ENCODE measurements at places on chromosomes 11 and 22.
A peak's percentile ranks its signal among the peaks of the same experiment; 100 is the strongest.

DNA sequence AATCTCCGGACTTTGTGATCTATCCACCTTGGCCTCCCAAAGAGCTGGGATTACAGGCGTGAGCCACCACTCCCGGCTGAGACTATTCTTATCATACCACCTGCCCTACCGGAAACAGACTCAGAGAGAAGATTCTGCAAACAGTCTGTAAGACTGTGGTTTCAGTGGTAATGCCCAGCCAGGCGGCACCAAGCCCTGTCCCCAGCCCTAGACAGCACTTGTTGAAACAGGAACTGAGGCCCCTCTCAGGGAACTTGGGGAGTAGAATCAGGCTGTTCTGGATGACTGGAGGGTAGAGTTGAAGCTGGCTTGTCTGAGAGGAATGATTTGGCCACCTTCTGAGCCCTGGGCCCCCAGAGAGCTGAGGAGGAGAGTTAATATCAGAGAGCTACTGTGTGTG lies 1.3 kb upstream of the INSC start:
- DNase-seq = peak; percentile 90

GRCh38 chr11:109772892-109773291 lies 320.3 kb upstream of the ZC3H12C start:
- DNase-seq = no peak

DNA sequence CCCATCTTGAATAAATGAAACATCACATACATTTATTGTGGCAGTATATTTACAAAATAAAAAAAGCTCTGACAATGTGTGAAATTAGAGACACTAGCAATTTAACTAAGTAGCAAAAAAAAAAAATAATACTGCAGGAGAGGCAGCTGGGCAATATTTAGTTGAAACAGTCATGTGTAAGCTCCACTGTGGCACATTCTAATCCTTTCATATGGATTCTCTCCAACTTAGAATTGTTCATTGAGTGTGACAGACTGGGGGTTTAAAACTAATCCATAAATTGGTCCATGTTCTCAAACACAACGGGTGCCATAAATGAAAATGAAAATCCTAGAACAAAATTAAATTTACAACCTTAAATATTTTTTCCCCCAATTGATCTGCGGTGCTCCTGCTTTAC lies 302.1 kb downstream of the CADM1 start:
- DNase-seq = no peak

GRCh38 chr11:10366568-10367331 lies 61.9 kb downstream of the ADM start:
- peak; percentile 94 for DNase-seq

GRCh38 chr22:36756746-36757655 lies 18.9 kb downstream of the IFT27 start:
- no peak for DNase-seq

DNA sequence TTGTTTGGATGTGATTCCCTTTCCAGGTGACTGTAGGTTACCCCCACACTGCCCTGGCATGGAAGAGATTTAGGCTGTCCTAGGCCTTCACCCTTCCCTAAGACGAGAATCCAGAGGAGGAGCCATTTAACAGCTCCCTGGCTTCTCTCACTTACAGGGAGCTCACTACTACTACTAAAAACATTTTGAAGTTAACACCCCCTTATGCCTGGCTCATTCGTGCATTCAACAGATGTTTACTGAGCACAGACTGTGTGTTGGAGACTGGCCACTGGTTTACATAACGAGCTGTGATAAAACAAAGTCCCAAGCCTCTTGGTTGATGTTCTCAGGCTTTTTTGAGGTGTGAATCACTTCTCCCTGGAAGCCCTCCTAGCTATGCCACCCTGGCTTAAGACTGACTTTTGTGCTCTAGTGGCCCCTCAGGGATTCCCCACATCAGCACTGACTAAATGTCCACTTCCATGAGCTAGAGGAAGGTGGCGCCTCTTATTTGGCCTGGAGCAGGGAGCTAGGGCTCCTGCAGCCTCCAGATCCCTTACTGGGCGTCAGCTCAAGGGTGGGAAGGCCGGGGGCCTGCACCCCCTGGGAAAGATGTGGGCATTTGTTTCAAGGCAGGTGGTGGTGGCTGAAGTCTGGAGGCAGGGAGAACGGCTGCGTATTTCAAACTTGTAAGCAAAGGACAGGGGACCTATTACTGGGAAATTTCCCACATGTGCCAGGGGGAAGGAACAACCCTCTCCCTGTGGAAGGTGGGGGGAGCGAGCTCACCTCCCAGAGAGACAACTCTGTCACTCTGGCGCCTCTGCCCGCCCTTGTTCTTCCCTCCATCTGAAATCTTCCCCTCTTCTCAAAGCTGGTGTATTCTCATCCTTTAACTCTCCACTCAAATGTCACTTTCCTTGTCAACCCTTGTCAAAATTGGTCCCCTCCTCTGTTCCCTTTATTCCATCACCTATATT lies 19.4 kb upstream of the MALAT1 start:
- DNase-seq = no peak

DNA sequence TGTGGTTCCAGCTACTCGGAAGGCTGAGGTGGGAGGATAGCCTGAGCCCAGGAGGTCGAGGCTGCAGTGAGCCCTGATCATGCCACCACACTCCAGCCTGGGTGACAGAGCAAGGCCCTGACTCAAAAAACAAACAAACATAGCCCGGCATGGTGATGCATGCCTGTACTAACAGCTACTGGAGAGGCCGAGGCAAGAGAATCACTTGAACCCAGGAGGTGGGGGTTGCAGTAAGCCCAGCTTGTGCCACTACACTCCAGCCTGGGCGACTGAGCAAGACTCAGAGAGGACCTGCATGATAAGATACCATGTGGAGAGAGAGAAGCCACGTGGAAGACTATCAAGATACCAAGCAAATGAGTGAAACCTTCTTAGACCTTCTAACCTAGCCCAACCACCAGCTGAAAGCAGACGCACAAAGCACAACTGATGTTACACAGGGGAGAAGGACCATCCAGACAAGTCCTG lies 36.1 kb downstream of the AMBRA1 start:
- no peak for DNase-seq

DNA sequence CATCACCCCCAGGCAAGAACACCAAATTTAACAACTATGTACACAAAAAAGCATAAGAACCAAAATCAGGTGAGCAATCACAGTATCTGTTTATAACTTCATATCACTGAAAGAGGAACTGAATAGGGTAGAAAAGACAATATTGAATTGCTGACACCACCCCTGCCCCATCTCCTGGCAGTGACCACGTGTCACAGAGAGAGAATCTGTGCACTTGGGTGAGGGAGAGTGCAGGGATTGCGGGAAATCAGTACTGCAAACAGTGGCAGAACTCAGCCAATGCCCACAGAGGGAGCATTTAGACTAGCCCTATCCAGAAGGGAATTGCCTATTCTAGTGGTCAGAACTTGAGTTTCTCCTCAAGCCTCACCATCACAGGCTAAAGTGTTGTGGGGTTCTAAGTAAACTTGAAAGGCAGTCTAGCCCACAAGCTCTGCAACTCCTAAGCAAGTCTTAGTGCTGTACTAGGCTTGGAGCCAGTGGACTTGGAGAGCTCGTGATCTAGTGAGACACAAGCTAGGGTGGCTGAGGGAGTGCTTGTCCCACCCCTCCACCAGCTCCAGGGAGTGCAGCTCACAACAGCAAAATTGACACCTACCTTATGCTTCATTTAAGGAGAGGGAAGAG lies 82.8 kb upstream of the PTH start:
- no peak for DNase-seq

DNA sequence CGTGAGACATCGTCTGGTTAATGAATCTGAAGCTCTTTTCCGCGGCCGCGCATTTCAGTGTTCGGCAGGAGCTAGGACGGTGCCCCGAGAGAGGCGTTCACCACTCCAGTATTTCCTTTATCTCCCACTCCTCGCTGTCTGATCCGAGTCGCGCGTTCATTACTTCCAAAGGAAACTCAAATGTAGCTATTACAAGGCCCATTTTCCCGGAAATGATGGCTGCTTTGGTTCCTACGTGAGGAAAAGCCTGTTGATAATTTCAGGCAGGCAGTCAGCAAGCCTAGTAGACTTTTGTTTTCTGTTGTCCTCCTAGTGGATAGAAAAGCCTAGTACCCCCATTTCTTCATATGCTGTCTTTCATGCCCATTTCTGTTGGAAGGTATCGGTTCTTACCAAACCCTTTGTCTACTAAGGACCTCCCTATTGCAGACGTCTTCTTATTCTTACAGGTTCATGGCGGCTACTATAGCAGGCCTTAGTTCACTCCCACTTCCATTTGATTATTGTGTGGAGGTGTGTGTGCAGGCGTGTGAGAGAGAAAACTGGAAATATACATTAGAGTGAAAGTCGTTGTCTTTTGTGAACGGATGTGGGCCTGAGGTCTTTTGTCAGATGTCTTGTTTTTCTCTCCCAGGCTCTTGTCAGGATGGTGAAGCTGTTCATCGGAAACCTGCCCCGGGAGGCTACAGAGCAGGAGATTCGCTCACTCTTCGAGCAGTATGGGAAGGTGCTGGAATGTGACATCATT lies 737 bp downstream of the RBM4 start:
- DNase-seq = peak; percentile 18

DNA sequence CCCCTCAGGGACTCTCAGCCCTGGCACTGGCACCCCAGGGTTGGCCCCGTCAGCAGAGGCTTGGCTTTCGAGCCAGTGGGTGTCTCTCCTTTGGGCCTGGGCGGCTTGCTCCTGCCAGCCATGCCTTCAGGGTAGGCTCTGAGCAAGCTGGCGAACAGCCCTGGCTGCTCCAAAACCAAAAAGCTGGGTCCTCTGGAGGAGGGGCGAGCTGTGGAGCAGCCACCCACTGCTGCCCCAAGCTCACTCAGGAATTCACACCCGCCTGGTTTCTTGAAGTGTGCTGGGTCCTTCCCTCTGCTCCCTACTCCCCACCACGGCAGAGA lies 6.2 kb downstream of the YDJC start:
- DNase-seq = no peak

DNA sequence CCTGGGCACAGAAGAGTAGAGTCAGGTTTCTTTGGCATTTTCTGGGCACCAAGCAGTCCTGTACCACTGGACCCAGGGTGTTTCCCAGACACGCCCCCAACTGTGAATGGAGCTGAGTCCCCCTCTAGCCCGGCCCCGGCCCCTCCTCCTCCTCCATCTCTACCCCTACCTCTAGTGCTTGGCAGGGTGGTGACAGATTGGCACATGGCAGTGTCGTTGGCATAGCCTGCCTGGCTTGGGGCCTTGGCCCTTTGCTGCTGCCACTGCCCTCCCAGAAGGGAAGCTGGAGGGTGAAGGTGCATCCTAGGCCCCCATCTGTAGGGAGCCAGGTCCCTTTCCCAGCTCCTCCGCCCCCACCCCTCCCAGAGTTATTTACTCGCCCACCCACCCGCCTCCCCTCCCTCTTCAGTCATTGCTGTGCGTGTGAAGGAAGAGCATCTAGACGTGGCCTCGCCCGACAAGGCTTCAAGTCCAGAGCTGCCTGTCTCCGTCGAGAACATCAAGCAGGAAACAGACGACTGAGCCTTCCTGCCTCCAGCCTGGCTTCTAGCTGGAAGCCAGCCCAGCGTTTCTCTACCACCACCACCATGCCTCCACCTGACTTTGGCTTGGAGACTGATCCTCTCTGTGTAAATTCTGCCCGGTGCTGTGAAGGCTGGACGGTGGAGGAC lies 10.9 kb downstream of the CHADL start:
- DNase-seq = peak; percentile 39

- no peak for DNase-seq
Observed at GRCh38 chr22:35928285-35928798, 100.3 kb downstream of the RBFOX2 start.

DNA sequence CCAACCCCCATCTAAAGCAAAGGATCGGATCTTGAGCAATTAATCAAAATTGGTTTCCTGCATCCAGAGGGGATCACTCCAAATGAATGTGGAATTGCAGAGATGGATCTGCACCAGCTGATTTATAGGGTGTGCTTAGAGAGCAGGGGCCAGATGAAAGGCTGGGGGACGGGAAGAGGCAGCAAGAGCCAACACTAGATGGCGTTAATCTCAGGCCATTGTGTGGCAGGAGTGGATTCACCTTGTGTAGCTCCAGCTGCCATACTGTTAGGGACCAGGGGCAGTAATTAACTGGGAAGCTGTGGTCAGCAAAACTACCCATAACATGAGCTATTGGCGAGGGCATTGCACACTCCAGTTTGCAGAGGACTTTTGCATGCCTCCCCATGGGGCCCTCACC lies 35.6 kb downstream of the SERPINH1 start:
- peak; percentile 38 for DNase-seq

- DNase-seq = no peak
Observed at GRCh38 chr22:46557736-46558480, 20.5 kb upstream of the CELSR1 start.

DNA sequence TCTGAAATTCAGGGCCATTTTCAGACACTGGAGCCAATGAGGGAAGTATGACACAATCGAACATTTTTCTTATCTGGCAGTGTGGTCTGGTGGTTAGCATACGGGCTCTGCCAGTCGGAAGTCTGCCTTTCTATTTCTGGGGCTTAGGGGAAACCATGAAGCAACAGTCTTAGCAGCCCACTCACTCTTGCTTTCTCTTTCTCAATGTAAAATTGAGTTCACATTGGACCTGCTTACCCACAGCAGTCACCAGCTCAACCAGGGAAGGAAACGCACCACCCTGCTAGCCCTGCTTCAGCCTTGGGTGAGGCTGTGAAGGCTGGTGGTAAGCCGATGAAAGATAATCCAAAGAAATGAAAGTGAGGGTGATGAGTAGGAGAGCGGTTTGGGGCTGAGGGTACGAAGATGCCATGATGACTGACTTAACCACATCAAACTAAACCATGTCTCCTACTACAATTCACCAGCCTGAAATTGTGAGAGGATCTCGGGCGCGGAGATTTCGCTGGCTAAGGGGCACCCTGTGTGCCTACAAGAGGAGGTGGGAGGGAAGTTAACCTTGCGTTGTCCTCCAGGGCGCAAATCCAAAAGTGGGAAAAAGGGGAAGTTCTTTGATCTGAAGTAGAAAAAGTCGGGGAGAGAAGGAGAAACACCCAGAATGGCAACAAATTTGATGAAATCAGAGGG lies 2.0 kb upstream of the LMO2 start:
- peak; percentile 98 for DNase-seq

GRCh38 chr11:128757235-128757711 lies 63.4 kb downstream of the FLI1 start:
- DNase-seq = peak; percentile 95

DNA sequence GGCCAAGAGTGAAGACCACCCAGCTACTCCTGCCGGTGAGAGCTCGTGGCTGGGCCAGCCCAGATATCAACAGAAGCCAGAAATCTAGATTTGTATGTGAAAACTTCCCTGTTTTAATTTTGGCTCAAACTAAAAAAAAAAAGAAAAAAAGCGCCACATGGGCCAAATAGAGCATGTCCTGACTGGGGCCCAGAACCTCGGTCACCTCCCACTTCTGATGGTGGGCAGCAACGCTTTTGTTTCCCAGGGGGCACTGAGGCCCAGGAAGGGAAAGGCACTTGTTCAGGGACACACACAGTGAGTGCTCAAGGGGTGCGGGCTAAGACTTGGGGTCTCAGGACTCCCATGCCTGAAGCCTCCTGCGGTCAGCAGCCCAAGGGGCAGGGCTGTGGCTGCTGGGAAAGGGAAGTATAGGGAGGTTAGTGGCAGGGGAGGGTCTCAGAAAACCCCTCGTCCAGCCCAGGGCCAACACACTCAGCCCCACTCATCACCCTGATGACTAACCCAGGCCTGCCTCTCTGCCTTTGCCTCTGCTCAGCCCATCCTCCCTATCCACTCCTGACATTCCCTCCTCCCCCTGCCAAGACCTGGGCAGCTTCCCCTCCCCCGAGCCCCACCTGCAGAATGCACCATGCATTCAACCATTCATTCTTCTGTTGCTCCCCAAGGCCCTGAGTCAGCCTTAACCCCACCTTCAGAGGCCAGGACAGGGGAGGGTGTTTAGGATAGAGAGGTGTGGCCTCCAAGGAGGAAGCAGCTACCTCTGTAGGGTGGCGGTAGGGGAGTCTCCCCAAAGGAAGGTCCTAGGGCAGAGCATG lies 30.0 kb upstream of the TCF20 start:
- DNase-seq = peak; percentile 30
